Upper lobe of right lung (tissue), 1 donor: ENCODE measurements at places on chromosomes 3 and 15.

GRCh38 chr3:194999491-194999890, 271.5 kb downstream of the XXYLT1 start:
- DNase-seq: peak; percentile 33

- no peak for DNase-seq
Observed at GRCh38 chr3:127426444-127427153, 138.8 kb upstream of the PRR20G start.

GRCh38 chr15:40082195-40082883, 26.3 kb downstream of the BMF start:
- DNase-seq: no peak

GRCh38 chr15:89502867-89503595, 6.6 kb upstream of the RHCG start:
- no peak for DNase-seq

DNA sequence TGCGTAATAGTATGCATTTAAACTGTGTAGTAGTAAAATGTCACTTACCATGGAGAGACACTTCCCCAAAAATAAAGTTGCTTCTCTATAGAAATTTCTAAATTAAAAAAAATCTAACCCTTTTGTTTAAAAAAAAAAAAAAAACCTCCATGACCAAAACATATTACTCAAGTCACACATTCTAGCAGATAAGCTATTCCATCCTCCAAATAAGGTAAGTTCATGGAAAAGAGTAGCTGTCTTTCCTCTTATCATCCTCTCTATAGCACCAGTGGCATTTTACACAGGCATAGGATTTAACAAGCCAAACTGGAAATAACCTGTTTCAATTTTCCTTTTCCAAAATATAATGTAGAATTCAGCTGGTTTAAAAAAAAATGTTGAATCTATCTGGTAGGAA, 57.4 kb downstream of the LRRFIP2 start:
- no peak for DNase-seq

GRCh38 chr3:58837141-58837843, 170.7 kb upstream of the FAM3D start:
- no peak for DNase-seq

- no peak for DNase-seq
Observed at GRCh38 chr15:101156509-101157159, 95.2 kb downstream of the CHSY1 start.

- no peak for DNase-seq
Observed at GRCh38 chr15:85554852-85555521, 174.6 kb downstream of the AKAP13 start.

DNA sequence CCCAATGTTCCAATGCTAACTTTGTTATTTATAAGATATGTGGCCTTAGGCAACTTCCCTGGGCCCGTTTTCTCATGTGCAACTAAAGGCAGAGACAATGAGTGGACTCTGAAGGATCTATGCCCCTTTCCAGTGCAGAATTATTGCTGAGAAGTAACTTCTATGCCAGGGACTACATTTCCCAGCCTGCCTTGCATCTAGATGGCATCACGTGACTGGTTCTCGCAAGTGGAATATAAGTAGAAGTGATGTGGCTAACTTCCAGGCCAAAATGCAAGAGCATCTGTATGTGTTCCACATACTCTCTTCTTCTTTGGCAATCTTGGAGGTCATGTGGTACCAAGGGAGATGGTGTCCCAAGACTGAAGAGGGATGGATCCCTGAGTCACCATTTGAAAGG, 674.4 kb downstream of the NTRK3 start:
- no peak for DNase-seq

DNA sequence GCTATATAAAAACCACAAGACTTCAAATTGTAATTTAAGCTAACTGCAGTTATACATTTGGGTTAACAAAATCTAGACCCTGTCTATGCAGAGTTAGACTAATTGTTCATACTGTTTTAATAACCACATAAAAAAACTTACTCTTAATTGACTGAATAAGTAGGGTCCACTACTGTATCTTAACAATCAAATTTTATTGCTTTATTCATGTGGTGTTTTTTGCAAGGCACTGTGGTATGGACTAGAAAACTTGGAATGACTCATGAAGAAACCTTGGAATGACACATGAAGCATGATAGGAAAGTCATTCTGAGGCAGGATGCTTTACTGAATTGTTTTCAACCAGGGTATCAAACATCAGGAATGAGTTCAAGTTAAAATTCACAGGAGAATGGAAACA, 2.3 kb downstream of the SERP1 start:
- DNase-seq: no peak

GRCh38 chr3:188021041-188021440, 132.9 kb upstream of the LPP start:
- DNase-seq: no peak

DNA sequence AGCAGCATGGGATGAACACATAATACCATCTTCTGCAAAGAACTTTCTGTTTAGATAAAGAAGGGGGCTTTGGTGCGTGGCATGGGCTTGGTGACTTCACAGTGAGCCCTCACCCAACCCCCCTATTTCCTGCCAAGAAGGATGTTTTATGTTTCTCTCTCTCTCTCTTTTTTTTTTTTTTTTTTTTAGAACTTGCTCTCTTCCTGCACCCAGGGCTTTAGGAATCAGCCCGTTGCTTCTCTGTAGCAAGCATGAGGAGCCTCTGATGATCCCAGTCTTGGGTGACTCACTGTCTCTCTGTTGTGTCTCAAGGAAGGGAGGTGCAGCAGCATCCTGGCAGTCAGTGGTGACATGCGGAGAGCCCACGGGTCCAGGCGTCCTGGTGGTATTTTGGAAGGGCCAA, 49.1 kb downstream of the CCK start:
- DNase-seq: no peak

DNA sequence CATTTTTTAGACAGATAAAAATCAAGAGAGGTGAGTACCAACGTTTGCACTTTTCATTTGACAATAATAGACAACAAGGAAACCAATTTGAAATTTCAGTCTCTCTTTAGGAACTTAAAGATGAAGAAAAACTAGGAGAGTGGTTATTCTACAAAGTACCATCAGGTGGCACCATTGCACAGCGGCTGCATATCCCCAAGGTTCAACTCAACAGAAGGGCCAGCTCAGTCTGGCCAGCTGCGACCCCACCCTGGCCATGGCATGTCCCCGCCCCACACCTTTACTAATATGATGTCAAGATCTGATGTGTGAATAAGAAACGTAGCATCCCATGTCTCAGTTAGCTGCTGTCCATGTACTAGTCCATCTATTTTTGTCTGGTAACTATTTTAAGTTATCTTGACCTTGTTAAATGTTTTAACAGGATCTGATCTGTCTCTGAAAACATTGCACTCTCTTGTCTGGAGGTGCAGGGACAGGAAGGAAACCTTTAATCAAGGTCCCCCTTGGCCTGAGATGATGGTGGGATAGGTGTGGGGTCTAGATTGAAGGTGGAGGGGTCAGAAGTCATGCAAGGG, 35.5 kb upstream of the CGNL1 start:
- peak; percentile 66 for DNase-seq

DNA sequence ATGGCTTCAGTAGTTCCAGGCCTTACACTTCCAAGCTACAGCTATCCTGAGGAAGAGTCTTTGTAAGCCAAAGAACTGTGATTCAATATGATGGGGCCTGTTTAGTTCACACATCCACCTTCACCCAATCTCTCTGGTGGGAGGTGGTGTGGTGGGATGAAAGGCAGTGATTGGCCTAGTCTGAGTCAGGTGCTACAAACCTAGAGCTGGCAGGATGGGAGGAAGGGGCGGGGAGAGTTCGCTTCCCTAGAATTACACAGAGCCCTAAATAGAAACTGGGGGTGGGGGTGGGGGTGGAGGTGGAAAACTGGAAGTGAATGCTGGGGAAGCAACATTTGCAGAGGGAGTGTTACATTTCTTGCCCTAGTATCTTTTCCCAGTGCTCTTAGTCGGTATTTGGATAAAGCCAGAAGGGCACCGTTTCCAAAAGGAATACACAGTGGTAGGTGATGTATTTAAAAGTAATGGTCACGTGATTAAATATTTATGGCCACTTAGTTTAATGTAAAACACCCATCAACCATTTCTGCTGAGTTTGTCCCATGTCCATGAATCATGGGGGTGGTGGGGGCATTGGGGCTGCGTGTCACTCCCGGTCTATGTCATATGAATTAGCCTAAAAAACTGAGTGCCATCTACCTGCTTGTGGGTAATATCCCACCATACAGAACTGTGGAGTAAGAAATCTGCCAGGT, 247.6 kb upstream of the PROK2 start:
- DNase-seq: no peak

DNA sequence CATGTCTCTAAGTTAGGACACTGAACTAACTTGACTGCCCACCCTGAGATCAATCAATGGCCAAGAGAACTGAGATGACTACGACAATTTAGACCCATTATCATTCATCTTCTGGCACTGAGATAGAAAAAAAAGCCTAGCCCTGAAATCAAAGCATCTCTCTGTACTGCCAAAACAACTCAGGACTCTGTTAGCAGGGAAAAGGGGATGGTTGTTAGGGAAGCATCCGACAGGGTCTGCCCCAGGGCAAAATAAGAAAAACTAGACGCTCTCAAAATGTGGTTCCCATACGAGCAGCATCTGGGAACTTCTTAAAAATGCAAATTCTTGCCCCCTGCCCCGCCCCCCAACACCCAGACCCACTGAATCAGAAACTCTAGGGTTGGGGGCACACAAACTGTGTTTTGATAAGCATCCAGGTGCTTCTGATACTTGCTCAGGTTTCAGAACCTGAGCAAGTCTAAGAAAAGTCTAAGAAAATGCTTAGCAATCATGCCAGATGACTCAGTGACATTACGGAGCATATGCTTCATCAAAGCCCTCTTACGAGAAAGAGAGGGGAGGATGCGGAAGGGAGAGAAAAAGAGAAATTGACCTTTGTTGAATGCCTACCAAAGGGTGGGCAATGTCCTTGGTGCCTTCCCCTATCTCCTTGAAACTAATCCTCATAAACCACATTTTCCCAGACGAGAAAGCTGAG, 172.8 kb upstream of the HES1 start:
- no peak for DNase-seq

DNA sequence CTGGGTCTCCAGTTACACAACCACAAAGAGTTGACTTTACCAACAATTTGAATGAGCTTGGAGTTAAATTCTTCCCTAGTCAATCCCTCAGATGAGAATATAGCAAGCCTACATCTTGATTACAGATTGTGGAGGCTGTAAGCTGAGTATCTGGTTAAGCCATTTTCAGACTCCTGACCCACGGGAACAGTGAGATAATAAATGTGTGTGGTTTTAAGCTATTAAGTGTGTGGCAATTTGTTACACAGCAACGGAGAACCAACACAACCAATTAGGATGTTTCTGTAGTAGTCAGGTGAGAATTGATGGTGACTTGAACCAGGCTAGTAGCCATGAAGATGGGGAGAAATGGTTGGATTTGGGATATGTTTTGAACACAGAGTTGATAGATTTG, 37.7 kb upstream of the SLC4A7 start:
- DNase-seq: no peak

GRCh38 chr3:58062472-58062871, 54.2 kb downstream of the FLNB start:
- no peak for DNase-seq

DNA sequence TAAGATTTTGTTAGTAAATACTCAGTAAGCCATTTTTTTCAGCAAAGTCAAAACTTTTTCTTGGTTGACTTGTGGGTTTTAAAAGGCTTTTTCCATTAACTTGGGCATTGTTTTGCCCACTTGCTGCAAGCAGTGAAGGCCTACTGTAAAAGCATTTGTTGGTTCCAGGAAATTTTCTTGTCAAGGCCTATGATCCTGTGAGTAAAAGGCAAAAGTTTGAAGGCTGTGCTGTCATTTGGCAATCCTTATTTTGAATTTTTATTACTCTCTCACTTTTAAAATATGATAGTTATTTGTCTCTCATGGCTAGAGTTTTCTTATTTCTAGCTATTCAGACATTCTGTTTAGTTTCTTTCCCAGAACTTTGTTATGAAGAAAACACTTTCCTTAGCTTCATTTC, 13.0 kb downstream of the P2RY12 start:
- no peak for DNase-seq

GRCh38 chr3:136567599-136568188, 184.5 kb downstream of the STAG1 start:
- DNase-seq: no peak

DNA sequence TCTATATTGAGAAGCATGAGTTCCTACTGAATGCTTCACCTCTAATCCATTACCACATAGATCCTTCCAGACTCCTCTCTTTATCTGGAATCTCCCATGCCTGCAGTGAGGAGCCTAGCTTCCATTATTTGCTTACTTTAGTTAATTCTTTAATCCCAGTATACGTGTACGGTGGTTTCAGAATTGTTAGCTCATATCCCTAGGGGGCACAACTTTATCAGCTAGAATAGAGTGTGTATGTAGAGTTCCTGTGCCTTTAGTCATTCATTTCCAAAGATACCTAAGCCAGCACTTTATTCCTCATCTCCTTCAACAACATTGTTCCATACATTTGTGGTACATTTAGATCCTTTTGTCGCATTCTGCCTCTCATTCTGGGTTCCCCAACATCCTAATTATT, 226.0 kb downstream of the TJP1 start:
- DNase-seq: no peak

DNA sequence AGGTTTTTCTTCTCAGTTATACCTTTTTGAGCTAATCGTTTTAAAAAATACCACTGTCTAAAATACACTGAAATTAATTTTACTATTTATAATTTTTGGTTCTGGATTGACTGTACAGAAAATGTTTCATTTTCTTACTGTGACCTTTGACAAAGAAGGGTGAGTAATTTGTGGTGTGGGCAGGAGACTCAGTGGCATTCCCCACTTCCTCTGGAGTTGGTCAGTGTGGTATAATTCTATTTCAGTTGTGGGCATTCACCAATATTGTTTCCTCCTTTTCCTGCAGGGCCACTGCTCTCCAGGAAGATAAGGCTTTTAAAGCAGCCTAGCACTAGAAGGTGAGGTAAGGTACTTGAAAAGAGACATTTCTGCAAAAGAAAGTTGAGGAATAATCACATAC, 6.5 kb downstream of the DAG1 start:
- DNase-seq: no peak

GRCh38 chr3:198071602-198072287, 111.7 kb downstream of the LMLN start:
- no peak for DNase-seq

DNA sequence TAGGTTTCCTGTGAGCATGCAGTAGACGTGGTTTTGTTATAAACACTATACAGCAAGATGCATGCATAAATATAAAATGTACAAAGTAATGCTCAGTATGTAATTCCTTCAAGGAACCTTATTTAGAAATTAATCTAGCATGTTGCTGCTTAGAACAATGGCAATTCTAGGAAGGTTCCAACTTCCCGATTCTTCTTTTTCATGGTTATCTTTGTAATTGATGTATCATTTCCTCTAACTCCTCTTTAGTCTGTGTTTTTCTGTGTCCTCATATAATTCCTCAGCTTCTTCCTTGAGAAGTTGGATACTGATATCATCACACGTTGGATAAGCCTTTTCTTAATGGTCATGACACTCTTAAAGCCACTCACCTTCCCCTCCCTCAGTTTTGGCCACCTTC, 3.5 kb downstream of the TSEN2 start:
- DNase-seq: no peak

DNA sequence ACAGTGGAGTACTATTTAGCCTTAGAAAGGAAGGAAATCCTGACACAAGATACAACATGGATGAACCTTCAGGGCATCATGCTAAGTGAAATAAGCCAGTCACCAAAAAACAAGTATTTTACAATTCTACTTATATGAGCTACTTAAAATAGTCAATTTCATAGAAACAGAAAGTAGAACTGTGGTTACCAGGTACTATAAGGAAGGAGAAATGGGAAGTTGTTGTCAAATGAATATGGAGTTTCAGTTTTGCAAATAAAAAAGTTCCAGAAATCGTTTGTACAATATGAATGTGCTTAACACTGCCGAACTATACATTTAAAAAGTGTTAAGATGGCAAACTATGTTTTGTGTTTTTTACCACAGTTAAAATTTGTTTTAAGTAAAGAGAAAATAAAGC, 26.8 kb downstream of the TRANK1 start:
- no peak for DNase-seq
